ENCODE measurements at places on chromosomes 3 and 15.

DNA sequence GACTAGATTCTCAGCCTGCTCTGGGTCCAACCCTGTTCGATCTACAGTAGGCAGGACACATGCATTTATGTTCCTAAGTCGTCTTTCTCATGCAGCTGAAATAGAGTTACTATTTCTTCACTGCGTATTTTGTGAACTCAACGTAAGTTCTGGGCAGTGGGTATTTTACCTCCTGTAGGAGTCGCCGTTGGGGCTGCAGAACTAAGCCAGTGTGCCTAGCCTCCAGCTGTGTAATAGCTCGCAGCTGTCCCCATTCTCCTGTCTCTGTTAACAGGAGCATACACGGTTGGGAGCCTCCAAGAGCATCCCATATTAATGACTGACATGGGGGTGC lies 58.4 kb upstream of the HRH1 start:
- no peak for DNase-seq

DNA sequence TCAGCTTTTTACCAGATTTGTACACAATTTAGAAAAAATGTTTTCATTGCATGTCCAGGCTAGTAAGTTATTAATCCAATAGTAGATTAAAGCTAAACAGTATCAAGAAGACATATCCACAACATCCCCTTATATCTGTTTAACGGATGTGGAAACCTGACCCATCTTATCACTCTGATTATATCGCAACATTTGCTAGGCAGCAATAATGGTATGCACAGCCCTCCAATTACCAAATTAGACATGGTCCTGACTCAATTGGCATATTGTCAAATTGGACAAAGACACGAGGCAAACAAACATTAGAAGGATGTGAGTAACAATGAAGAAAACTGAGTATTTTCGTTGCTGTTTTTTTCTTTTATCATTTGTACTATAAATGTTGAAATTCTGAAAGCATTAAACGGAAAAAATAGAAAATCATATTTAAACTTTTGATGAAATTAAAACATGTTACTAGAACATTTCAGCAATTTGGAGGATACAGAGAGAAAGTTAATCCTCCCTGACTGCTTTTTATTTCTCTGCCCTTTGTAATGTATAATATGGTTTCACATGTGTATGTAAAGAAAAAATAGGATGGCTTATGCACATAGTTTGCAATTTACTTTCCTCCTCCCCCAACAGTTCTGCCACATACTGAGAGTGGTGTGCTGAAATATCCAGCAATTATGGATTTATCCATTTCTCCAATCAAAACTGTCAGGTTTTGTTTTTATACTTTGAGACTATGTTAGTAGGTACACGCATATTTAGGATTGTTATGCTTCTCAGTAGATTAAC lies 633.7 kb downstream of the ZIC1 start:
- DNase-seq, result no peak

DNA sequence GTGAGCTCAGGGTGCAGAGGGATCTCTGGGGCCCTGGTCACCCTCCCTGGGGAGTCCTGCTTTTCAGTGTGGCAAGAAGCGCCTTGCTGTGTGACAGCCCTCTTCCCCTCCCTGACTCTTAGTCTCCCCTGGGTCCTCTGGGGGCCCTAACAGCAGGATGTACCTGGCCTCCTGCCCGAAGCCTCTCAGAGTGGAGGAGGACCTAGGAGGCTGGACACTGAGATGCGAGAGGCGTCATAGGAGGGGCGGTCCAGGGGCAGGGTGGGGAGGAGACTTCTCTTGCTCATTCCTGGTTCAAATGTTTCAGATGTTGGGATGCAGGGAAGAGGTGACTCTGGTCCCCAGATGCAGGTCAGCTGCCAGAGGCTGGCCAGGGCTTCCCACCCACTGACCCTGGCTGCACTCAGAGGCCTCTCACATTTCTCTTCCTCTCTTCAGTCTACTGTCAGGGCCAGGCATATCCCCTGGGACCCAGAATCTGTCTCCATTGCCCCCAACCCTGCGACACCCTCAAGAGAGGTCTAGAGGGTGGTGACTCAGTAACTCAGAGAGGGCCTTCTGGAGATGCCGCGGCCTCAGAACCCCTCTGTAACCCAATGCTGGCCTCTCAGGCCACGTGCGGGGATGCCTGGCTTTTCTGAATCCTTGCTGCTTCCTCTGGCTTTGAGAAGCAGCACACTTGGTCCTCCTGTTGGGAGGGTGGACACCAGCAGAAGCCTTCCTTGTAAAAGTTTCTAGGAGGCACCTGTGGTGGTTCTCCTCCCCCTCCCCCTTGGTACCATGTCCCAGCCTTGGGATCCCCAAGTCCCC lies 25.9 kb downstream of the SNX33 start:
- no peak for DNase-seq

DNA sequence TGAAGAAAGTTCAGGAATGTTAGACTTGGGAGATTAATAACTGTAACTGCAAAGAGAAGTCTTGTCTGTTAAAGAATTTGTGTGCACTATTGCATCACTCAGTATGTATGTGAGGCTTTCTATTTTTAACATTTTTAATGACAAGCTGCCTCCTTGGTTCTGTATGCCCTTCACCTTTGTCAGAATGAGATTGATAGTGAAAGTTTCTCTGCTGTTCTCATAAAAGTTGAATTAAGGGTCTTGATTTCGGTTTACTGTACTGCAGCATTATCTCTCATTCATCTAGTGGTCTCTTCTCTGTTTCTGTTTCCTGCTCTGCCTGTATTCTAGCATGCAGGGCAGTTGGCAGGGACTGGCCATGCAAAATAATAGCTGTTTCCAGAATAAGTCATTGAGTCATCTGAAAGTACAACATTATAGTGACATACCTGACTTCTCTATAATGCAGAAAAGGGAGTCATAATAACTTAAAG lies 454.9 kb downstream of the IL5RA start:
- DNase-seq, result no peak

- DNase-seq, result no peak
Observed at GRCh38 chr3:131690800-131691199, 188.0 kb upstream of the MRPL3 start.

DNA sequence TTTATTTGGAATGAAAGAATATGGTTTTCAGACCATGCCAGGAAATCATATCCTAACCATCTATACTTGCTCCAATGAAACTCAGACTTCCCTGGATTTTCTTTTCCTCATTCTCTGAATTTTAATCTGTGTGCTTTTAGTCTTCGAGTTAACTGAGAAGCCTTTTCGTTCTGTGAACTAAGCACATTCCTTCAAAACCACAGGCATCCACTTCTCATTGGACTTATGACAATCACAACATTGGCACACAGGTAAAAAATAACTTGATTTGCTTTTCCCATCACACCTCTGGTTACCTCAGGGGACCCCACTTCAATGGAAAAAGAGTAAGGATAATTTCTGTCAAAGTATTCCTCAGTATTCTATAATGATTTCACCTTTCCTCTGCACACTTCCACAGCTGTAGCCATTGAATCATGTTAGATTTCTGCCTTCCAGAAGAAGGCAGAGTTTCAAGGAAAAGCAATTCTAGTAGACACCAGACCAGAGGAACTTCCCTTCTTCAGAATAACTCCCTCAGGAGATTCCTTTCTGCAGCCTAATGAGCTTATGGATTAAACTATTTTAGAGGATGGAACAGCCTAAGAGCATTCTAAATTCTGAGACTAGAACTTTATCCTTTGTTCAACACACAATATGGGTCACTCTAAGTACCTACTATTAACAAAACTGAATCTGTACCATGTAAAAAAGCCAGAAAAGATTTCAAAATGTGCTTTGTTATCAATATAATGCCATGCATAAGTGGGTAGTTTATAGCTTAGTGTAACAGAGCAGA lies 15.9 kb downstream of the COMMD2 start:
- no peak for DNase-seq

- DNase-seq, result no peak
Observed at GRCh38 chr3:52495777-52496602, 852 bp downstream of the STAB1 start.

GRCh38 chr3:80261082-80261481 lies 493.3 kb upstream of the ROBO1 start:
- DNase-seq, result no peak

GRCh38 chr15:91471468-91471867 lies 371.4 kb downstream of the SV2B start:
- no peak for DNase-seq

DNA sequence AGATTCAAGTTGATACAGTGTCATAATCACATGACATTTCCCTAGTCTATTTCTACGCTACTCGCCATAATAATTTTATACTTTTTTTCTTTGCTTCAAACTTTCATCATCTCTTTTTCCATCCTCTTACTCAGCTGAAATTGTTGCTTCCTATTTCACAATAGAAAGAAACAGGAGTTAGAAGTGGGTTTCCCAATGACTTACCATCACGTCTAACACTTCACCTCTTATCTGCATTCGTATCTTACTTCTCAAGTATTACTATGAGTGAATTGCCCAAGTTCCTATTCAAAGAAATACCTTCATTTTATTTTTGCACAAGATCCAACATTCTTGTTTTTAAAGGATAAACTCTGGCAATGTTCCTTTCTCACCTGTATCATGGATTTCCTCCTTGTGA lies 1539.9 kb downstream of the SI start:
- no peak for DNase-seq

GRCh38 chr3:178320456-178321351 lies 215.5 kb upstream of the KCNMB2 start:
- no peak for DNase-seq

- DNase-seq, result no peak
Observed at GRCh38 chr3:188649521-188649920, 495.6 kb downstream of the LPP start.

DNA sequence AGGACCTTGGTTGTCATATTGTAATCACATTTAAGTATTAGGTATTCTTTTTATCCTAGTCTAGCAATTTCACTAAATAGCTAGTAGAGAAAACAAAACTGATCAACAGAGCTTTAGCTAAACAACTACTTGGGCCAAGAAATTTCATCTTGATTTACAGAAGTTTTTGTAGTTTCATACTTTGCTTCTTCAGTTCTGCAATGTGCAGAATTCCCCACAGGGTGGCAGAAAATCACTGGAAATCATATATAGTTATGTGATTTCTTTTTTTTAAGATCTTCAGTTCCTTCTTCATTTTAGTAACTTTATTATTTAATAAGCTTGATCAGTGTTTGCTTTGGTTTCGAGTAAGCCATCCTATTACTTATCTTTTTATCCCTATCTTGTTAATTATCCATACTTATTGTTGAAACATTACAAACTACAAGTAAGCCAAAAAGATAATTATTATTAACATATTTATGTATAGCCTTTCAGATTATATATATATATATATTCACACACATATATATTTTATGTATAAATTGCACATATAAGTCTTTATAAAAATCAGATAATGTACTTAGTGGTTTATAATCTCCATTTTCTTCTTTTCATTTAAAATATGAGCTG lies 2.2 kb upstream of the BNIP2 start:
- DNase-seq, result peak; percentile 67

DNA sequence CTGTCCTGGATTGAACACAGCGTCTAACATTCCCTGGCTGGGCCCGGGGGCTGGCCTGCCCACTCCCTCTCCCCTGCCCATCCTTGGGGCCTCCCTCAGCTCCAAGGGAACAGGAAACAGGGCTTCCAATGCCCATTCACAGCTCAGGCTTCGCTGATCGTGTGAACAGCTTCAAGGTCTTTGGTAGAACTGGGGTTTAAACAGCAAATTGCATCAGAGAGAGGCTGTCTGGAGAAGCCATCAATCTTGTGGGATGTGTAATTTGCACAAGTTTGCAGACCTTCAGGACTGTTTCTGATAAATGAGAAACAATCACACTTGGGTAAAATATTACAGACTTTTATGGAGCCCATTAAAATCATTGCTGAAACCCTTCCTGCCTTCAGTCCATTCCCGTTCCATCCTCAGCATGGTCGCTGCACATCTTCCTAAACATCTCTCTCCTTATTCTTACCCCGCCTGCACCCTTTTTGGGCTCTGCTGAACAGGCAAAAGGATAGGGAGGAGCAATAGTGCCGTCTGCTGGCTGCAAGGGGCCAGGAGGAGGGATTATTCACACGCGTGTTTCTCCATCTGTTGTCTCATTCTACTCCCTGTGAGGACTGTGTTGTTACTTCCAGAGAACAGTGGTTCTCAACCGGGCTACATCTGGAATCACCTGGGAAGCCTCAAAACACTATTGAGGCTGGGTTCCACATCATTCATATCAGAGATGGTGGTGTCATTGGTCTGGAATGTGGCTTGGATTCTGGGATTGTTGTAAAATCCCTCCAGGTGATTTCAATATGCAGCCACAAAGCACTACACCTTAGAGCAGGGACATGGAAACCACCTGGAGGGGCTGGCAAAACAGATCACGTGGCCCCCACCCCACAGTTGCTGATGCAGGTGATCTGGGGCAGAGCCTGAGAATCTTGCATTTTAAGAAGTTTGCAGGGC lies 116.3 kb downstream of the CLSTN2 start:
- DNase-seq, result no peak

GRCh38 chr15:52858782-52859176 lies 68.6 kb upstream of the ONECUT1 start:
- no peak for DNase-seq

DNA sequence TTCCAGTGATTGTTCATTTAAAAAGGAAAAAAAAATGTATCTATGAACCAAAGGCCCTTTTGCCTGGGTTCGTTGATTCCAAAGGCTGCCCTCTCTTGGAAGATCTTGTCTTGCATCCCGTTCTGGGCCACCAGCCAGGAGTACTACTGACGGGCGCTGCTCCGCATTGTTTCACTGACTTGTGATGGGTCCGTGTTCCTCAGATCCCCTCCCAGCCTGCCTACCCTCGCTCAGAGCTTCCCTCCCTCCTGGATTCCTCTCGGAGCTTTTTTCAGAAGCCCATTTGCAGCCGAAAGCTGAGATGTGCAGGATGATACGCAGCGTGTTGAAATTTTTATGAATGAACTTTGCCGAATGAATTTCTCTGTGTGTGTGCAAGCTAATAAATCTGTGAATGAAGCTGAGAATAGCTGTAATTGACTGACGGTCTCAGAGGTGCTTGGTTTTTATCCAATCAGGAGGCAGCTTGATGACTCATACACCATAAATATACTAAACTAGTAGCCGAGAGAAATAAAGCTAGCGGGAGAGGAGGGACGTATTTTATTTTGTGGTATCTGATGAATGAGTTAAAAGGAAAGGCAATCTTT lies at the start of gene SHC4:
TSS of gene SHC4 (minus strand) at position 396 of the 590 bp plus-strand sequence. CDS start 904 bp downstream, outside the sequence.
- DNase-seq, result peak; percentile 30

DNA sequence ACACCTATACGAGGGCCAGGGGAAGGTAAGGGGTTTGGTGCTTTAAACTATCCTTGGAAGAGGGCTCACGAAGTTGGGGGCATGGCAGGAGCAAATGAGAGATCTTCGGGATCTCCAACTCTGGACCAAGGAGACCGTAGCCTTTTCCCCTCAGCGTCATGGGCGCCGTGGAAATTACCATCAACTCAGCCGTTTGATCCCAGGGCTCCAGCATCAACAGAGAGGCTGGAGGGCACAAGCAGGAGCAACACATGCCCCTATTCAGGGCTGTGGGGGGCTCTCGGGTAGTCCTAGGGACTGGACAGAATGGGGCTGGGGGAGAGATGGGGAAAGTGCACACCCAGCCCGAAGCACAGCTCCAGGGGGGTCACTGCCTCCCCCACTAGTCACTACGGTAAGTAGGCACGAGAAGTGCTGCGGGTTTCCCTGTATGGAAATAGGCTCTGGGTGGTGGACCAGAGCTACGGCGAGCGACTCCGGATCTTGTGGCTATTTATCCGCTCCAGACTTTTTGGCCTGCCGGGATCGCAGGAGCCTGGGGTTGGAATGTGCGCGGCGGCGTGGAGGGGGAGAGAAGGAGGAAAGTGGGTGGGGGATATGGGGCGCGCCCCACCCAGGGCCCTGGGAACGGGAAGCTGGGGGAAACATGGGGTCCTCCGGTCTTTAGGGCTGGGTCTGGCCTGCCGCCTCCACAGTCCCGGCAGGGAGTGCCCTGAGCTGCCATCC lies 539 bp upstream of the LAMB2 start:
- DNase-seq, result no peak

- DNase-seq, result peak; percentile 82
Observed at GRCh38 chr15:72306211-72306785, 13.7 kb downstream of the CELF6 start.

Measured in activated CD4-positive, alpha-beta T cell treated with anti-CD3 and anti-CD28 coated beads, Interleukin-2, amount 10 ng/mL, durations not matched to agents 7 days and 5 days (primary cell).